T-helper 2 cell treated with Interferon-gamma antibody and Interleukin-4, amounts not matched to agents 5 μg/mL and 100 μg/mL, for 36 hours (primary cell): ENCODE measurements at places on chromosomes 13 and 19.
A peak's percentile ranks its signal among the peaks of the same experiment; 100 is the strongest.

GRCh38 chr19:13833330-13834243 lies 38.3 kb downstream of the ZSWIM4 start:
- DNase-seq: peak; percentile 94

DNA sequence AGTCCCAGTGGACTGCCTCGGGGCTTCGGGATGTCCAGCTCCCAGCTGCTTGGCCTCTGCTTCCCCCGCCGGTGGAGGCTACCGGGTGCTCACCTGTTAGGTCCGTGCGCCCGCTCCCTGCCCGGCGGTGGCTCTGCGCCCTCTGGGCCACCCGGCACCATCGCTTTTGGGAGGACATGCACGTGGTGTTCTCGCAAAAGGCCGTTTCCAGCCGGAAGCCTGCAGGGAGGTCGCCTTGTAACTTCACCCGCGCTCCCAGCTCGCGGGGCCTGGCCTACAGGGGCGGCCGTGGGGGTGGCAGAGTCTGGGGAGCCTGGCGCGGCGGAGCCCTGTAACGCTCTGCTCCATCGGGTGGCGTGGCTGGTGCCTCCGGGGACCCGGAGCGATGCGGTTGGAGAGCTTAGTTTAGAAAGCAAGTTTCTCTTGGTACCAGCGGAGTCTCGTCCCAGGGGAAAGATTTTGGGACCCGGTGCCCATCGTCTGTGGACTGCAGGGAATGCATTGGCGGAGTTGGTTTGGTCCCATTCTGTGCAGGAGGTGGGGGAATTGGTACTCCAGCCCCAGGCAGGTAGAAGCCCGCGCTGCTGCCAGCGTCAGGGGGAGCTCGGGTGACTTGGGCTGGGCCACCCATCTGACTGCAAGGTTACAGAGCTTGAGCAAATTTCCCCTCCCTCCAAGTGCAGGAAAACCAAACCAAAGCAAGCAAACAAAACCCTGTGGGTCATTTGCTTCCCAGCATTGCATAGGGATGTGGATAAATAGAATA lies 673 bp downstream of the SPATA13 start:
- peak; percentile 33 for DNase-seq

DNA sequence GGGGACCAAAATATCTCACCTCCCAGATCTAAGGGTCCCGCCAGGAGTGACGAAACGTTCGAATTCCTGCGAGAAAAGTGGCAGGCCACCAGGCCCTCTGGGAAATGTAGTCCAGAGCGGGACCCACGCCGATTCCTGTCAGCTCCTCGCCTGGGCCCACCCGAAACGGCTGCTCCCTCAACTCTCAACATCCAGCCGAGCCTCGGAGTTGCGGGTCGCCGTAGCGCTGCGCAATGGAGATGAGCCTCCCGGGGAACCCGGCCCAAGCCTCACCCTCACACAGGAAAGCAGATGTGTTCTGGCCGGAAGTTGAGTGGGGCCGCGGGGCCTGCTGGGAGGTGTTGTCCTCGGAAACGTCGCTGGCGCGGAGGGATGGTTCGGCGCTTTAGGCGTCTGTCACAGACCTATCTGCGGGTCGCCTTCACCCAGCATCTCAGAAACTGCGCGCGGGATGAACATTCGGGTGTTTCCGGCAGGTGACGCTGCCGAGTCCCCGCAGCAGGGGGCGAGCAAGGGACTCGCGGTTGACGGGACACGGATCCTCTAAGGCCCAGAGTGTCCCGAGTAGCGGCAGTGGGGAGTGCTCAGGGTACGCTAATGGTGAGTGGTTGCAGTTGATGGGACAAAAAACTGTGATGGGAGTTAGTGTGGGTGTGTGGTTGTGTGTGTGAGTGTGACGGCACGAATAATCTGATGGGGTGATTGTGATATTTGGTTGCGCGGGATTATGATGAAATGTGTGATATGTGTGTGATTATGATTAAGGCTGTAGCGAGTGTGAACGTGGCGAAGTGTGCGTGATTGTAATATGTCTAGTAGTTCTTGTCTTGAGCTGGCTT lies at the start of the genes ZNF568 and ZNF829:
Gene ZNF568 (plus strand): TSS at position 341 of the 839 bp plus-strand sequence. CDS start 6,439 bp downstream, outside the sequence.
Gene ZNF829 (minus strand): TSS at position 300 of the 839 bp plus-strand sequence. CDS start 1,124 bp downstream, outside the sequence.
- DNase-seq: peak; percentile 91

DNA sequence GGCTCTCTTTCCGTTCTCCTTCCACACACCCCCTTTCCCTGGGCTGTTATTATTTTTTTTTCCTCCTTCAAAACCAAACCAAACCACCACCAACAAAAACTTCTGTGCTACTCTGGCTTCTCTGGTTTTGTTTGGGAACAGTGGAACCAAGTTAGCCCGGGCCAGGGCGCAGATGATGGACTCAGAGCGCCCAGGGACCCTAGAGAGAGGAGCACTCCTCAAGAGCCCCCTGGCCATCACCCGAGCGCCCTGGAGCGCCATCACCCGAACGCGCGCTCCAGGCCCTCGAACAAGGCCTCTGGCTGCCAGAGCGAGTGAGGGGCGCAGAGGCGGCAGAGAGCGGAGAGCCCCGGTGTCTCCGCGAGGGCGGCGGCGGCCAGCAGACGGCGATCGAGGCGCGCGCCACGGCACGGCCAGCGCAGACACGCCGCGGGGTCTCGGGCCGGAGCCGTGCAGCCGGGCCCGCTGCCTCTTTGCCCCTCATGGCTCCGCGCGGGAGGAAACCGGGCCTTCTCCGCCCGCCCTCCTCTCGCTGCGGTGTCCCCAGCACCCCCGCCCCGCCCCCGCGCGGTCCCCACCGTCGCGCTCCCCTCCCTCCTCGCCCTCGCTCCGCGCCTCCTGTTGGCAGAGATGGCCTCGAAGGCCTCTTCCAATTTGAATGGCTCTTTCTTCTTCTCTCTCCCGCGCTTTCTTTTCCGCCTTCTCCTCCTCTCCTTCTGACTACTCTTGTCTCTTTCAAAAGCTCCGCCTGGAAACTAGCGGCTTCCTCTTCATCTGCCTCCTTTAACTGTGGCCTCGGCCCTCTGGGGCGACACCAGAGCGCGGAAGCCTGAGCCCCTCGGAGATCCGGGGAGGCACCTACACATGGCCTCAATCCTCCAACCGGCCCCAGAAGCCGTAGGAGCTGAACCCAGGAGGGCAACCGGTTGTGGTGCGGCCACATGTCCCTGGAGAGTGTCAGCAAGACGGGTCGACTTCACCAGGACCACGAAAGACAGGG lies 4.1 kb upstream of the SOX1 start:
- no peak for DNase-seq

- DNase-seq: no peak
Observed at GRCh38 chr13:23349161-23349897, 84.2 kb downstream of the SACS start.

- DNase-seq: no peak
Observed at GRCh38 chr13:25756912-25757311, 294.9 kb downstream of the SHISA2 start.

DNA sequence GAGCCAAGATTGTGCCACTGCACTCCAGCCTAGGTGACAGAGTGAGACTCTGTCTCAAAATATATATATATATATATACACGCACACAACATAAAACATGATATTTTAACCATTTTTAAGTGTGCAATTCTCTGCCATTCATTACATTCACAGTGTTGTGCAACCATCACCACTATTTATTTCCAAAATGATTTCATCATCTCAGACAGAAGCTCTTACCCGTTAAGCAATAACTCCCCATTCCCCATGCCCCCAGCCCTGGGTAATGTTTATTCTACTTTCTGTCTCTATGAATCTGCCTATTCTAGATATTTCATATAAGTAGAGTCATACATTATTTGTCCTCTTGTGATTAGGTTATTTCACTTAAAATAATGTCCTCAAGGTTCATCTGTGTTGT lies 20.3 kb downstream of the WDR88 start:
- DNase-seq: no peak

DNA sequence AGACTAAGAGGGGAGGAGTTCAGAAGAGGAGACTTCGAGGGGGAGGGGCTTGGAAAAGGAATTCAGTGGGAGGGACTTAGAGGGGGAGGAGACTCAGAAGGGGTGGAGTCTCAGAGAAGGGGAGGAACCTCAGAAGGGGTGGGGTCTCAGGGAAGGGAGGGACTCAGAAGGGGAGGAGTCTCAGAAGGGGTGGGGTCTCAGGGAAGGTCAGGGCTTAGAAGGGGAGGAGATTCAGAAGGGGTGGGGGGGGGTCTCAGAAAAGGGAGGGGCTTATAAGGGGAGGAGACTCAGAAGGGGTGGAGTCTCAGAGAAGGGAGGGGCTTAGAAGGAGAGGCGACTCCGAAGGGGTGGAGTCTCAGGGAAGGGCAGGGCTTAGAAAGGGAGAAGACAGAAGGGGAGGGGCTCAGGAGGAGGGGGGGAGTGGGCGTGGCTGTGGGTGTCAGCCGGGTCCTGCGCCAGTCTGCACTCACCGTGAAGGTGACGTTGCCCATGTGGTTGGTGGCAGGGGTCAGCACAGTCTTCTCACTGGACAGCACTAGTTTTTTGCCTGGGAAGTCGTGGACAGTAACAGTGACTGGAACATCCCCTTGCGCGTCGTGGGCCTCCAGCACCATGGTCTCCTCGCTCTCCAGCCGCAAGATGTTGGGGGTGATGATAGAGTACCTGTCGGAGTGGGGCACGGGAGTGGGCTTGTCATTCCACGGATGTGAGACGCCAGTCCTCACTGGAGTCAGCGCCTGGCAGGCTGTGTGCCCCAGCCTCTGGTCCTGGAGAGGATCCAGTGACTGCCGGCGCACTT lies 1.5 kb downstream of the C3 start:
- DNase-seq: no peak

GRCh38 chr13:24166561-24166960 lies 6.0 kb downstream of the SPATA13 start:
- DNase-seq: no peak

DNA sequence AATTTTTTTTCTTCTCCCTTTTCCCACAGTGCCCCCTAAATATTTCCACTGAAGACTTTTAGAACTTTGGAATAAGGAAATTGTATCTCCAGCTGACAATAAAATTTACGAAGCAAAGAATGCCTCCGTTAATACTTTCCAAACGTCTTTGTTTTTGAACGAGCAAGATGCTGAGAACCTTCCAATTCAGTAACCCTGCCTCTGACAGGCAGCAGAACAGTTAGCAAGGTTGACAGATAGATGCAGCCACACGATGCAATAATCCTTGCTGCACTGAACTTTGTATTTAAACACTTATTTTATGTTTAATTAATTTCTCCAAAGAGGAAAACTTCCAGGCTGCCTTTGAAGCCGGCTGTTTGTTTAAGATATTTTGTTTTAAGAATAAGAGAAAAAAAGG lies 71.8 kb upstream of the TSHZ3 start:
- no peak for DNase-seq

- peak; percentile 80 for DNase-seq
Observed at GRCh38 chr19:39679056-39679790, 23.5 kb downstream of the LGALS16 start.

DNA sequence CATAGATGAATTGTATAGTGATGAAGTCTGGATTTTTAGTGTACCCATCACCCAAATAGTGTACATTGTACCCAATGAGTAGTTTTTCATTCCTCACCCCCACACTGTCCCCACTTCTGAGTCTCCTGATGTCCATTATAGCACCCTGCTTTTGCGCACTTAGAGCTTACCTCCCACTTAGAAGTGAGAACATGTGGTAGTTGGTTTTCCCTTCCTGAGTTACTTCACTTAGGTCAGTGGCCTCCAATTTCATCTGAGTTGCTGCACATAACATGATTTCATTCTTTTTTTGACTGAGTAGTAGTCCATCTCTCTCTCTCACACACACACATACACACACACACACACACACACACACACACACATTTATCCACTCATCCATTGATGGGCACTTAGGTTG lies 43.2 kb upstream of the ALOX5AP start:
- DNase-seq: no peak

DNA sequence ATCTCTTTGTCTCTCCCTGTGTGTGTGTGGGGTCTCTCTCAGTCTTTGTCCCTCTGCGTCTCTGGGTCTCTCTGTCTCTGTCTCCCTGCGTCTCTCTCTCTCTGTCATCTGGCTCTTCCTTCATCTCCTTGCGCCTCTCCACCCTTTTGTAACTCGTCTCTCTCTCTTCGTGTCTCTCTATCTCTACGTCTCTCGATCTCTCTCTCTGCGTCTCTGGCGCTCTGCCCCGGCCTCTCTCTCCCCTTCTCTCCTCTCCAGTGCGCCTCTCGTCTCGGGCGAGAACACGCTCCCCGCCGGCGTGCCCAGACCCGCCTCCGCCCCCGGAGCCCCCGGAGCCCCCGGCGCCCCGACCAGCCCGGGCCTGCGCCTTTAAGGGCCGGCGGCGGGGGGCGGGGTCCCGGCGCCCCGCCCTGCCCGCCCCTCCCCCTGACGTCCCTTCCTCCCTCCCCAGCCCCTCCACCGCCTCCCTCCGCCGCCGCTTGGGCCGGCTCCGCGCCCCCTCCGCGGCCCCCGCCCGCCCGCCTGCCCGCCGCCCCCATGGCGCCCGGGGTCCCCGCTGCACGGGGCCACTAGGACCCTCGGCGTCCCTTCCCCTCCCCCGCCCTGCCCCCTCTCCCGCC lies at the start of gene MARK4:
Gene MARK4 (plus strand): TSS at position 440 of the 620 bp plus-strand sequence. CDS start 318 bp downstream, outside the sequence.
- DNase-seq: peak; percentile 47

- no peak for DNase-seq
Observed at GRCh38 chr19:18775586-18776287, 15.4 kb downstream of the COMP start.

- DNase-seq: no peak
Observed at GRCh38 chr19:5200844-5201243, 139.8 kb downstream of the PTPRS start.

DNA sequence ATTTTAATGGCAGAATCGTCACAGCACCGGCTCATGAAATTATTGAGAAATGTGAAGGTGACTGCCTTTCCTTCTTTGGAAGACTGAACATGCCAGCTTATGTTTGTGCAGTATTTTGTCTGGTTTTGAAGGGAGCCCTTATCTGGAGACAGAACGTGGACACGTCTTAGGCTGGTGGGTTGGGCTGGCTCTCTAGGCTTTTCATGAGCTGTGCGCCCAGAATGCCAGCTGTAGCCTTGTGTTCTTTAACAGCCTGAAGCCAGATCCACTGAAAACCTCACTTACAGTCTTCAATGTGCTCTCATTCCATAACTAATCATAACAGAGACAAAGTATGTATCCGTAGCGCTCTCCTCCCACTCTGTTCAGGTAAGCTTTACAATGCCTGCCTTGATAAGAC lies 184.4 kb upstream of the HTR2A start:
- no peak for DNase-seq

DNA sequence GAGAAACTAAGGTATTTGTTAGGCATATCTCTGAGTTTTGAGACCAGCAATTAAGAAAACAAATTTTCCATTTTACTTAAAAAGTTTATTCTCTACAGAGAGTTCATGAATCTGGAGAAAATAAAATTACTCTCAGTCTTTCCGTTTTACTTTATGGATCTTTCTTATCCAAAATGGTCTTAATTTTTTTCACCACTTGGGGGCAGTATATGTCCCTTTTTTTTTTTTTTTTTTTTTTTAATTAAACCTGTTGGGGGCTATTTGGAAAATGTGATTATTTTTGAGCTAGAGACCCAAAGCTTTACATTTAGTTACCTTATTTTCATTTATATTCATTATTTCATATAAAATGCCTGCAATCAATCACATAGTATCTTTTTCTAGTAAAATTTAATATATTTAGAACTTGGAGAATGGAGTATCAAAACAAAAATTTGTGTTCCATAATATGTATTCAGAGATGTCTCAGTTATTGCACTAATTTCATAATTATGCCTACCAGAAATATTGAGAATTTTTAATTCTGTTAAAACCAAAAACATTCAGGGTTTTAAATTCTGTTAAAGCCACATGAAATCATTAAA lies 27.1 kb downstream of the PIBF1 start:
- DNase-seq: no peak
